CD8-positive, alpha-beta memory T cell (primary cell): ENCODE measurements at places on chromosomes 11 and 22. TPM values are rescaled to one million over a fixed set of nuclear protein-coding genes. Genes with fewer than 3 reads are reported as not detected.

DNA sequence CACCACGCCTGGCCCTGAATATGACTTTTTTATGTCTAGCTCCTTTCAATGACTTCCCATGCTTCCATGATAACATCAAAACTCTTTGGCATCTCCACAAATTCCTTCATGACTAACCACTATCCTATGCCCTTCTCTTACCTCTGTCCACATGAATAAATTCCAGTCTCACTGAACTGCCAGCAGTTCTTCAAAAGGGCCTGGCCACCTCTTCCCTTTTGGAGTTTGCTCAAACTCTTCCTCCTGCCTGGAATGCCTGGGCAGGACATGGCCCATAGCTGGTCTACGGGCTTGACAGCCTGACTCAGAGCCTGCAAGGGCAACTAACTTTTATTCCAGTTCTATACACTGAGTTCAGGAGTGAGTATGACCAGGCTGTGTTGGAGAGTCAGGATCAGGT lies 41.8 kb upstream of the ZBTB16 start:
- H3K4me1 ChIP-seq = no peaks in the 10 kb centered on the region
- H3K27ac ChIP-seq = no peak overlapping the region
- no peaks in the 10 kb centered on the region for H3K36me3 ChIP-seq
- H3K4me3 ChIP-seq = no peak overlapping the region
- H3K27me3 ChIP-seq = no peaks in the 10 kb centered on the region

DNA sequence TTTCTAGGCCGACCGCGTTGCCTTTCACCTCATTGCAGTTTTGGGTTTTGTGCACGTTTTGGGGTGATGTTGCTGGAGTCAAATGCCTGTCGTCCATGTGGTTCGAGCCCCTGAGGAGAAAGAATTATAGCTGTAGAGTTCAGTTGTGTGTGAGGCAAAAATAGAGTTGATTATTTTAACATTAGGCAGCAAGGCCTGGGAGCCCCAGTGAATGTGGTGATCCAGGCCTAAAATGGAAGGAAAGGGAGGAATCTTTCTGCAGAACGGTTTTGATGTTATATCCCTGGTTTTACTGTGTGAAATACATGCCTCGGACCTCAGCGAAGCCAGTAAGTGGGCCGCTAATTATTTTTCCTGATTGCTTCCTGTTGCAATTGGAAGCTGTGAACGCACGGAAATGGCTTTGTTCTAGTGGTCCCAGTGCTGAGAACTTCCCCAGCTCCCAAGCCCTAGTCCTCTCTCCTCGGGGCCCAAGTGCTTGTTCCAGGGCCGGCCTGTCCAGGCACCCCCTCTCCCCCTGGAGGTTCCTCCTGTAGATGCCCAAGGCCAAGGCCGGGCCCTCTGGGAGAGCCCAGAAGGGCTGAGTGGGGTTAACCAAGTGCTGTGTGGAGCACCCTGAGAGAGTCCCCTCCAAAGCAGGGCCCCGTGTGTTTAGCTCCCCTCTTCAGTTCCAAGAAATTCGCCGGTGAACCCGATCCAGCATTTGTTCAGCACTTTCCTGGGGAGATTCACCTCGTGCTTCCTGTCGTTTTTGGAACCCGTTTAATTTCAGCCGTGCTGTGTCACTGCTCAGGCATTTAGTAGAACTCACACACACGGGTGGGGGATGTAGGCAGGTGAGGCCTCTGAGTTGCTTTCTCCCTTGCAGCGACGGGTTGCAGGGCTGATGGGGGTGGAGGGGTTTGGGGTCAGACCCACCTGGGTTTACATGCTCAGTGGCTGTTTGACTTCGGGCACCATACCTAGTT lies 2.1 kb downstream of the LRP5 start:
- H3K4me1 ChIP-seq = peaks cover 11% of the 10 kb centered on the region
- no peak for DNase-seq
- no peaks in the 10 kb centered on the region for H3K27me3 ChIP-seq
- peak overlapping the region; percentile 69 for H3K27ac ChIP-seq

- DNase-seq = no peak
- no peaks in the 10 kb centered on the region for H3K4me1 ChIP-seq
- H3K36me3 ChIP-seq = no peaks in the 10 kb centered on the region
- H3K27me3 ChIP-seq = no peaks in the 10 kb centered on the region
Measured at GRCh38 chr11:44519989-44520737, 45.3 kb upstream of the CD82 start.

GRCh38 chr22:37427711-37428635 lies 694 bp upstream of the ELFN2 start:
- H3K4me3 ChIP-seq = no peak overlapping the region
- no peak overlapping the region for H3K27ac ChIP-seq
- H3K27me3 ChIP-seq = peaks cover 30% of the 10 kb centered on the region
- no peaks in the 10 kb centered on the region for H3K36me3 ChIP-seq

GRCh38 chr22:35344956-35345690 lies 35.8 kb upstream of the HMOX1 start:
- no peak for DNase-seq
- no peaks in the 10 kb centered on the region for H3K4me1 ChIP-seq
- no peak overlapping the region for H3K4me3 ChIP-seq
- H3K27me3 ChIP-seq = no peaks in the 10 kb centered on the region

DNA sequence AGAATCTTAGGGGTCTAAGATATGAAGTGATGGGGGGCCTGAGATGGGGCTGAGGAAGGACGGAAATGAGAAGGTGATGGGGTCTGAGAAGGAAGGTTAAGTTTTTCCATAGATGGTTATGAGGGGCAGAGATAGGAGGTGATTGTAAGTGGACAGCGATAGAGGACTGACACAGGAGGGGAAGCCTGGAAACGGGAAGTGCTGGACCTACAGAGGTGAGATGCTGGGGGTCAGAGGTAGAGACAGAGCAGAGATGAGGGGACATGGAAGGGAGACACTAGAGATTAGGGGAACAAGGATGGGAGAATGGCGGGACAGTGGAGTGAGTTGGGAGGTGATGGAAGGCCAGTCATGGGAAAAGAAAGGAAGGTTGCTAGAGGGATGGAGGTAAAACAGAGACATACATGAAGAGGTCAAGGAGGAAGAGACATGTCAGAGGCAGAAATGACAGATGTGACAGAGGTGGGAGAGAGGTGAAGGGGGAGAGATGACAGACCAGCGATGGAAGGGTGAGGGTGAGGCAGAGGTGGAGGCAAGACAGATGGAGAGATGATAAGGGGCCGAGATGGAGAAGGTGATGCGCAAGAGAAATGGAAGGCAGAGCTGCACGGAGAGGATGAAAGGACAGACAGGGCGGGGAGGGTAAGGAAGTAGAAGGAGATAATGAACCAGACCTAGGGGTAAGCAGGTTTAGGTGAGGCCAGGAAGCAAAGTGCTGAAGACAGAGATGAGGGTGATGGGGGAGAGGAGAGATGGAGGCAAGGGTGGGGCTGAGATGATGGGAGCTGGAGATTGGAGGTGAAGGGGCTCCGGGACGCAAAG lies 50.8 kb downstream of the SLC22A12 start:
- H3K4me1 ChIP-seq = no peaks in the 10 kb centered on the region
- DNase-seq = no peak
- H3K27me3 ChIP-seq = peaks cover 34% of the 10 kb centered on the region
- H3K4me3 ChIP-seq = no peak overlapping the region

- H3K27me3 ChIP-seq = no peaks in the 10 kb centered on the region
- DNase-seq = no peak
- H3K4me1 ChIP-seq = no peaks in the 10 kb centered on the region
- no peak overlapping the region for H3K4me3 ChIP-seq
- H3K27ac ChIP-seq = no peak overlapping the region
Measured at GRCh38 chr11:112128483-112129121, 35.3 kb downstream of the IL18 start.

The OR5B21 gene
- total RNA-seq = 0.55 TPM
